ENCODE measurements at places on chromosomes 6 and 20.

- DNase-seq = no peak
These were observed 28.1 kb downstream of the PCMTD2 start for GRCh38 chr20:64283646-64284045.

DNA sequence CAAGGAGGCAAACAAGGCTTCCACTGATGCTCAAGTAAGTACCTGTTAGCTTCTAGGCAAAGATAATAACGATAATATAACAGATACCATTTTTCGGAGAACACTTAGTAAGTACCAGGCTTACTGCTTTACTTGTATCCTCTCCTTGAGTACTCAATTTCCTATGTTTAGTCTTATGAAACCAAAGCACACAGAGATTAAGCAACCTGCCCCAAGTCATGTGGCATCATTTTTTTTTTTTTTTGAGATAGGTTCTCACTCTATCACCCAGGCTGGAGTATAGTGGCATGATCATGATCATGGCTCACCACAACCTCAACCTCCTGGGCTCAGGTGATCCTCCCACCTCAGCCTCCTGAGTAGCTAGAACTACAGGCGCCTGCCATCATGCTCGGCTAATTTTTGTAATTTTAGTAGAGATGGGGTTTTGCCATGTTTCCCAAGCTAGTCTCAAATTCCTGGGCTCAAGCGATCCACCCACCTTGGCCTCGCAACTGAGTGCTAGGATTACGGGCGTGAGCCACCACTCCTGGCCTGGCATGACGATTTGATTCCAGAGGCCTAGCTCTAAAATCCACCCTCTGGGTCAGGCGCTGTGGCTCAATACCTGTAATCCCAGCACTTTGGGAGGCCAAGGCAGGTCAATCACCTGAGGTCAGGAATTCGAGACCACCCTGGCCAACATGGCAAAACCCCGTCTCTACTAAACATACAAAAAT lies 14.0 kb downstream of the SPAG4 start:
- no peak for DNase-seq

DNA sequence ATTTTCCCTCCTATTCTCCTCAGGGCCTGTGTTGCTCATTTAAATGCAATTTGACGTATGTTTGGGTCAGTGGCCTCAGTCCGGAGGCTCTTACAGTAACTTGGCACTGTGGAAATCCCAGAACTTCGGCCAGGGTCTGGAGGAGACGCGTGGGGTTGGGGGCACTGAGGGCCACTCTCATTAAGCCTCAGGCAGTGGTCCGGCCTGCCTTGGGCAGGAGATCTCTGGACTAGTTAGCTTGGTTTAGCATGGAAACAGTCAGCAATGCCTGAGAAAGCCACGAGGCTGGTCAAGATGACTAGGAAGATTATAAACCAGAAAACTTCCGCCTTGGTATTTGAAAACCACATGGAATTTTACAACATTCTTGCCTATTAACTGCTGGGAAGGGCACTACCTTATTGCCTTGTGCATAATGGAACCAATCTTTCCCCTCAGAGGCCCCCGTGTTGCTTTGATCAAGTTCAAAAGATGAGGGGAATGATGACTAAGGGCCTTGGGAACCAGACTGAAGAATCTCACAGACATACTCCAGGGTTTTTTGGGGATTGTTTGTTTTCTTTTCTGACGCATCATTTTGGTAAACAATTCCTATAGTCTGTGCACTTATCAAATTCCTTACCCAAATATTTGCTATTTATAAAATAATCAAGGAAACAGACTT lies 206.0 kb upstream of the PREP start:
- DNase-seq = no peak

- DNase-seq = no peak
These were observed 289.9 kb downstream of the CD109 start for GRCh38 chr6:73985891-73986290.

GRCh38 chr6:28541996-28542395 lies 16.3 kb downstream of the GPX5 start:
- no peak for DNase-seq

- no peak for DNase-seq
These were observed 116.1 kb upstream of the TRAF3IP2 start for GRCh38 chr6:111721753-111722154.

DNA sequence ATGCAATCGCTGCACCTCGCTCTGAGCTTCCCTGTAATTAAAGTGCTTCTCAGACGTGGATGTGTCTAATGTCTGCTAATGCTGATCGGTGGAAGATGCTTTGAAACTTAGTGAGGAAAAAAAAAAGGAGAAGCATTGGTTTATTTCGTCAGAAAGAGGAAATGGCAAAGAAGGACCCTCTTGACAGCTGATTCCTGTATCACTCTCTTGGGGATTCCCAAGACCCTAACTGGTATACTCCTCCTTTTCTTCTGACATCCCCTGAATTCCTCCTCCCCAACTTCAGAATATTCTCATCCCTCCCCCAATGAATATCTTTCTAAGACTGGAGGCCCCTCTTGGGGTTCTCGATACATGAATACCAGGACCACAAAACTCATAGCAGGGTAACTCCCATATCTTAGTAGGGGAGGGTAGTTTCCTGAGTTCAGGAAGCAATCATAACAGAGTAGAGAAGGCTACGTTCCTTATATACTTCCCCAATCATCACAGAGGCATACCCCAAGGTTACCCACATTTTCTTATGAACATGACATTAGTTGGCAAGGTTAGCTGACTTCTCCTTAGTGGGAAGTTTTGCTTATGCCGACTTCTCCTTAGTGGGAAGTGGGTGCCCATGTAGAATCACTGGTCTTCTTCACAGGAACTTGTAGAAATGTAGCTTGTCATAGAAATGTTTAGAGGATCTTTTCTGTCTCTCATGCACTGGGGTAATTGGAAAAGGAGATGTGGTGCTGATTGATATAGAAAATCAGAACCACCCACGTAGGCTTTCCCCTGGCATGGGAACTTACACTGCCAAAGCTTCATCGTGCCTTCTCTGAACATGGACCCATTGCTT lies 63.8 kb upstream of the ATXN1 start:
- DNase-seq = no peak

DNA sequence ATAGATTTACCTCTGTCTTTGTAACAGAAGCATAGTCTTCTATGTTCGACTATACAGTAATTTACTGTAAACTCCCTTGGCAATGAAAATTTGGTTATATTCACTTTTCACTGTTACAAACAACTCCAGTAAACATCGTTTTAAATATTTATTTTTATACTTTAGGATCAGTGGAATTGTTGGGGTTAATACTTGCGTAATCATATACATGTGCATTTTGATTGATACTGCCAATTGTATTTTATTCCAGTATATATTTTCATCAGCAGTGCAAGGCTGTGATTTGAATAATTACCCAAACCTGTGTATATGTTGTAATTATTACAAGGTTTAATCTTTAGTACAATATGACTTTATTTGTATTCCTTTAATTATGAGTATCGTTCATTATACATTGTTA lies 255.7 kb downstream of the ARID1B start:
- no peak for DNase-seq

DNA sequence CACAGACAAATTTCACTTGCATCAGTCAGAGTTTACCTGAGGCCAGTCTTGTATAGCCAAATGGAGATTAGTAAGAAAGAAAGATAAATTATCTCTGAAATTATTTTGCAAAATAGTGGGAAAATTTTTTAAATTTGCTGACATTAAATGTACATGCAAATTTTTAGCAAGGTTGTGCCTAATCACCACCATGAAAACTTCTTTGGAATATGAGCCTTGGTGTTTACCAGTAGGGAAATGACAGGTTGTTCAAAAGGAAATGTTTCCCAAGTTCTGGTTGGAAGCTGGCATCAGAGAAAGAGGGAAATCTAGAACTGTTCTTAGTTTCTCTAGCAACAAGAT lies 34.4 kb upstream of the LOC128125822 start:
- no peak for DNase-seq

DNA sequence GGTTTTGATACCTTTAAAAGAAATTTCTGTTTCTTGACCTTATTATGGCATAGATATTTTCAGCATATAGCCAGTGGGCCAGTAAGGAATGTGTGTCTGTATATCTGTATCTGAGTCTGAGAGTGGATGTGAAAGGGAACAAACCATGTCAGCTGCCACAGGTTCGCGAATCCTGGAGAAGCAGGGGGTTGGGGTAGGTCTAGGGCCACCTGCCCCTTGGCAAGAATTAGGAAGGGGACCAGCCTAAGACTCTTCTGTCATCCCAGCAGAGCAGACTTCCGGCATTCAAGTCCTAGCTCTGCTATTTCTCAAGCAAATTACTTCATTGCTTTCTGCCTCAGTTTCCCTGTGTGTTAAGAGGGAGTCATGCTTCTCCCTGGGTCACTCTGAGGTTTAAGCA lies 180.3 kb upstream of the SNX9 start:
- DNase-seq = no peak

- no peak for DNase-seq
These were observed 1.0 kb downstream of the SIM1 start for GRCh38 chr6:100463630-100464161.

DNA sequence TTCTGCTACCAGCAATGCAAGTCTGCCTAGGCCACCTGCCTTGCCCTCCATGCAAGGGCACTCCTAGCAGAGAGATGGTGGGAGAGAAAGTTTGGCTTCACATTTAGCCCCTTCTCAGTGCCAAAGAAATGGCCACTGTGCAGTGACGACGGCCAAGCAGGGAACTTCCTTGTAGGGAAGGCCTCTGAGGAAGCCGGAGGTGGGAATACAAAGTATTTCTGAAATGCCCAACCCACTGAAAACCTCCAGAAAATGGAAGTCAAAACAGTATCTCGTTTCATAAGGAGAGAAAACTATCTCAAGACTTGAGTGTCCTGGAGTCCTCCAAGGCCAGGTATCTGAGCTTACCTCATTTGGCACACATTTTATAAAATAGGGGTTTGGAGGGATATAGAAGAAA lies 42.7 kb downstream of the JAG1 start:
- no peak for DNase-seq

DNA sequence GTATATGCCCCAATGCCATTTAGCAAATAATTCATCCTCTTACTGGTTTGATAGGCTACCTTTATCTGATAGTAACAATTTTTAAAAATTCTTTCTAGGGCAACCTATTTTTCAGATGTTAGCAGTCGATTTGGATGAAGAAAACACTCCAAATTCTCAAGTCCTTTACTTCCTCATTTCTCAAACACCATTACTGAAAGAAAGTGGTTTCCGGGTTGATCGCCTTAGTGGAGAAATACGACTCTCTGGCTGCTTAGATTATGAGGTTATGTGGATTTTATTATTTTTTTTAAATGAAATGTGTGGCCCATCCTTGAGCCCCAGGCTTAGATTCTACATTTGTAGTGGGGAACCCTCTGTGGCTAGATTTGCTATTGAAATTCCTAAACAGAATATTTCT lies 26.3 kb downstream of the CDH26 start:
- no peak for DNase-seq

DNA sequence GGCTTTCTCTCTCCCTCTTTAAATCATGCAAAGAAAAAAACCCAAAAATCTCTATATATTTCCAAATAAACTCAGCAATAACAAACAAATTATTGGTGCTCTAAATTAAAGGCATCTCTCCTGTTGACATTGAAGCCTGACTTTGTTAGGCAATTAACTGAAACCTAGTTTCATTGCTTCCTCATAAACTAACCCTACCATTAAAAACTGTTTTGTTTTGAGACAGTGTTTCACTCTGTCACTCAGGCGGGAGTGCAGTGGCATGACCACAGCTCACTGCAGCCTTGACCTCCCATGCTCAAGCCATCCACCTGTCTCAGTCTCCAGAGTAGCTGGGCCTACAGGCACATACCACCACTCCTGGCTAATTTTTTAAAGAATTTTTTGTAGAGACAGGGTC lies 34.9 kb downstream of the PIGU start:
- DNase-seq = no peak

GRCh38 chr6:25916330-25916729 lies 14.2 kb downstream of the SLC17A2 start:
- no peak for DNase-seq

- no peak for DNase-seq
These were observed 6.0 kb upstream of the TULP1 start for GRCh38 chr6:35518566-35519312.

- DNase-seq = no peak
These were observed 4.9 kb downstream of the SPINT4 start for GRCh38 chr20:45727044-45727443.

GRCh38 chr6:111925296-111925695 lies 52.0 kb upstream of the FYN start:
- DNase-seq = no peak

DNA sequence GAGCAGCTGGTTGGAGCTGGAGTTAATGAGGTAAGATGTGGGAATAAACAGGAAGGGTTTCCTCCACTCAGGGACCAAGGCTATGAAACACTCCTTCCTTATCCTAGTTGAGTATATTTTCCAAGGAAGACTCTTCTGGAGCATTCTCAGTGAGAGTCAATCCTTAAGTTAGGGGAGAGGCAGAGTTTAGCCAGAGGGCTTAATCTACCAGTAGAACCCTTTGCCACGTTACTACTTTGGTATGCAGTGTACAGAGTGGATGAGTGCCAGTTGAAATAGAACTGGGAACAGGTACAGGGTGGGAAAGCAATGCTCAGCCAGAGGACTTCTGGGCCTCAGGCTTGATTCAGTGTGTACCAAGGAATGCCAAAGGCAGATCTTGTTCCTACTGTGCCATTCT lies 114.3 kb downstream of the UBE3D start:
- no peak for DNase-seq

- no peak for DNase-seq
These were observed 248.4 kb upstream of the HSF2 start for GRCh38 chr6:122151066-122151465.

- DNase-seq = peak; percentile 17
These were observed 615 bp upstream of the NTSR1 start for GRCh38 chr20:62707921-62708521.

DNA sequence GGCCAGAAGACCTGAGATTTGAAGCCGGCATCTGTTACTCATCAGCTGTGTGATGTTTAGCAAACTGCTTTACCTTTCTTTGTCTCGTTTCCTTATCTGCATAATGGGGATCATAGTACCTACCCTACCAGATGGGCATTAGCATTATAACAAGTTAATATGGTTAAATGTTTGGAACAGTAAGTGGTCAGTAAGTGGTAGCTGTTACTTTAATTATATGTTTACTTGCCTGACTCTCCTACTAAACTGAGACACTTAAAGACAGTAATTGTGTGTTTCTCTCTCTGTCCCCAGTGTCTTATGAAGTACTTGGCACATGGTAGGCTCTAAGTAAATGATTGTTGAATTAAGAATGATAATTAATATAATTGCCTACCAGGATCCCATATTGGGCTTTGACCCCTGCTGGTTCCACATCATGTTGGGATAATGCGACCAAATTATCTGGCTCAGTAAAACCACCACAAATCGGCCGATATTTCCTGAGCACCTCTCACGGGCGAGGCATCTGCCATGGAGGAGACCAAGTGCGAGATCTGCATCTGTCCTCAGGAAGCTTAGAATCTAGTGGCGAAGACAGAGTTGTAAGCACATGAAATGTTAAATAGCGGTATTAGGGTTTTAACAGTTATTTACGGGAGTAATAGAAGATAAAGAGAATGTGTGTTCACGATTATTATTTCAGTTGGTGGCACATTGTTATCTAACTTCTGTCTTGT lies 31.4 kb downstream of the PTK7 start:
- no peak for DNase-seq
